Naive thymus-derived CD4-positive, alpha-beta T cell (primary cell): ENCODE measurements at places on chromosomes 3 and 15. TPM values are rescaled to one million over a fixed set of nuclear protein-coding genes. Genes with fewer than 3 reads are reported as not detected.
A peak's percentile ranks its signal among the peaks of the same experiment; 100 is the strongest.

- H3K27ac ChIP-seq: no peak overlapping the region
- no peak for DNase-seq
Measured at GRCh38 chr15:35437157-35437556, 108.8 kb downstream of the DPH6 start.

DNA sequence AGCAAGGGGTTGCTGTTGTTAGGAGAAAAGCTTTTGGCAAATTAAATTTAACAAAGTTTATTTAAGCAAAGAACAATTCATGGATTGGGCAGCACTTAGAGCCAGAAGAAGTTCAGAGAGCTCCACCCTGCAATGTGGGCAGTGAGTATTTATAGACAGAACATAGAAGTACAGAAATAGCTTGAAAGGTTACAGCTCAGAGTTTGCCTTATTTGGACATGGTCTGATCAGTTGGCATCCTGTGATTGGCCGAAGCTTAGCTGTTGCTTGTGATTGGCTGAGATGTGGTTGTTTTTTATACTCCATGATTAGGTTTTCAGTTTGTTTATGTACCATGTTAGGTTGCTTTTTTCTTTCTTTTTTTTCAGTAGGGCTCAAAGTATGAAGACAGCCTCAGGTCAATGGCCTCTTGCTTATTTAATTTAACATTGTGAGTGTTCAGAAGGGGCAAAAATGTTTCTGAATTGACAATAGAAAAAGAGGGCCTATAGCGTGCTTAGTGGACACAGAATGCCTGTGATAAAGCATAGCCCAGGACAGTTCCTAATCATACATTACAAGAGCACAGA lies 293.8 kb downstream of the IGSF11 start:
- H3K4me1 ChIP-seq: no peaks in the 10 kb centered on the region
- DNase-seq: no peak
- no peak overlapping the region for H3K4me3 ChIP-seq
- H3K27me3 ChIP-seq: no peaks in the 10 kb centered on the region

DNA sequence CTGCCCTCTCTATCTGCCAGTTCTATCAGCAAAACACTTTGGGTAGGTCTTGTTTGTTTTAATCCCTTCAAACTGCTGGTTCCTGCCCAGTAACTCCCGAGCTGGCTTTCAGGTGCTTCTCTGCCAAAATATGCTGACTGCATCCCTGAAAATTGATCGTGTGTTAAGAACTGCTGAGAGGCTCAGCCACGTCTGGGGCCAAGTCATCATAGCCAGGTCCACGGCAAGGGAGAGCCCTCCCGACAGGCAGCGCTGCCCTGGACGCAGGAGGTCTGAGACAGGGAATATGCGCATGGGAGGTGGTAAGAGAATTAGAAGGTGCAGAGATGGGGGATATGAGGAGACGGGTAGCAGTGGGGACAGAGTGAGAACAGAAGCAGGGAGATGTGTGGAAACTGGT lies 179.7 kb upstream of the TOPAZ1 start:
- no peaks in the 10 kb centered on the region for H3K4me1 ChIP-seq
- H3K36me3 ChIP-seq: no peaks in the 10 kb centered on the region

DNA sequence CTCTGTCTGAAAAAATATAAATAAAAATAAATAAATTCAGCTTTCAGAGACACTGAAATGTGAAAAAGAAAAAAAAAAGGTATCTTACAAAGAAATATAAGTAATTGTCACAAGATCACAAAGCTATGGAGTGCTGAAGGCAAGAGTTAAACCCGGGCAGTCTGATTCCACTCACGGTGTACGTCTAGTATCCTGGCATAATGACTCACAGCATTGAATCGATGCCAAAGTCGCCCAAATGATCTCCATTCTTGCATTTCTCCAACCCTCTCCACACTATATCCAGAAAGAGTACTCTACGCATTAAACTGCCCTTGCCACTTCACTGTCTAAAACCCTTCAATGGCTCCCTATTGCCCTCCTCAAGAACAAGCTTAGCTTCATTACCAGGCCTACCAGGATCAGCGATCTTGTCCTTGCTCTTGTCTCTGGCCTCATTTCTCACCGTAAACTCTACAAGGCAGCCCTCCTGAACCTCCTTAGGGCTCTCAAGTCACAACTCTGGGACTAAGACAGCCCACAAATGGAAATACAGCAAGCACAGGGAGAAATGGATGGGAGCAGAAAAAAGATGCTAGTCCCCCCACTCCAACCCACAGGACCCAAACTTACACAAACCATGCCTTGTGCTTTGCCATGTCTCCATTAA lies 7.7 kb downstream of the SUCLG2 start:
- H3K4me3 ChIP-seq: no peak overlapping the region
- H3K27me3 ChIP-seq: no peaks in the 10 kb centered on the region

Gene MKRN3
- 3.2 TPM for polyA plus RNA-seq

GRCh38 chr3:100634493-100635272 lies 25.3 kb downstream of the ADGRG7 start:
- no peak overlapping the region for H3K4me3 ChIP-seq
- no peak overlapping the region for H3K27ac ChIP-seq
- no peaks in the 10 kb centered on the region for H3K4me1 ChIP-seq
- no peaks in the 10 kb centered on the region for H3K36me3 ChIP-seq
- no peak for DNase-seq
- no peaks in the 10 kb centered on the region for H3K27me3 ChIP-seq

- H3K4me1 ChIP-seq: no peaks in the 10 kb centered on the region
- DNase-seq: no peak
- H3K36me3 ChIP-seq: no peaks in the 10 kb centered on the region
- no peak overlapping the region for H3K4me3 ChIP-seq
- H3K27ac ChIP-seq: no peak overlapping the region
Measured at GRCh38 chr3:126350502-126351085, 6.6 kb downstream of the KLF15 start.

- no peak overlapping the region for H3K27ac ChIP-seq
- H3K4me1 ChIP-seq: peaks cover 11% of the 10 kb centered on the region
- H3K36me3 ChIP-seq: peaks cover 48% of the 10 kb centered on the region
- no peak overlapping the region for H3K4me3 ChIP-seq
- H3K27me3 ChIP-seq: no peaks in the 10 kb centered on the region
- no peak for DNase-seq
Measured at GRCh38 chr3:58427661-58428361, 5.8 kb downstream of the PDHB start.

Gene PLA2G4B
- polyA plus RNA-seq: 0.98 TPM

Gene SLC22A13
- polyA plus RNA-seq: not detected

- no peak for DNase-seq
- no peaks in the 10 kb centered on the region for H3K27me3 ChIP-seq
- no peak overlapping the region for H3K4me3 ChIP-seq
Measured at GRCh38 chr3:13598926-13599886, 50.3 kb downstream of the FBLN2 start.

DNA sequence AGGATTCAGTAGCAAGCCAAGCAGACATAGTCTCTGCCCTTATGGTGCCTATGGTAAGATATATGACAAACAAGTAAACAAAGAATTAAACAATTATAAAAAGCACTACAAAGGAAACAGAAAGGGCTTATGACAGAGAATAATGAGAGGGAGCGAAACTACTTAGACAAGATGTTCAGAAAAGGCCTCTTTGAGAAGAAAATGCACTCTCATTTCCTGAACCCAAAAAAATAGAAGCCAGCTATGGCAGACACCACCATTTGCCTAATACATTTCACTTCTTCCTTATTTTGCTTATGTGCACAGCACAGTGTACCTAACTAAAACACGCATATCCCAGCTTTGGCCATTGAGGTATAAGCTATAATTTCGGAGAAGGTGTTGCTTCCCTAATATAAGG lies 465.5 kb upstream of the PPP2R3A start:
- no peaks in the 10 kb centered on the region for H3K27me3 ChIP-seq
- H3K4me3 ChIP-seq: no peak overlapping the region
- H3K36me3 ChIP-seq: no peaks in the 10 kb centered on the region
- DNase-seq: no peak
- H3K27ac ChIP-seq: no peak overlapping the region
- no peaks in the 10 kb centered on the region for H3K4me1 ChIP-seq

DNA sequence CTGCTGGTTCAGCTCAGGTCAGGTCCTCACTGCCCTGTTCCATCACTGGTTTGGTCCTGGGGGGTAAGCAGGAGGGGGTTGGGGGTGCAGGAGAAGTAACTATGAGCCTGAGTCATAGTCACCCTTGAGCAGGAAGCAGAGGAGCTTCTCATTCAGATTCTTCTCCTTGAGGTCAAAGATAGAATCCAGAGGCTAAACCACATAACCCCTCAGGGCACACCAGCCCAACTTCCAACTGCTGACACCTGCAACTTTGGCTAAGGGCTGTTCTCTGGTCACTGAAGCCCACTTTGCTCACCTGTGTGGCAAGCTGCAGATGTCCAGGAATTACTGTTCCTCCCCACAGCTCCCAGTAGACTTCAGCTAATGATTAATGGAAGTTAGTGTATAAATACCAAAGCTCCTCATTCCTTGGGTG lies 48.8 kb upstream of the LRRFIP2 start:
- no peak overlapping the region for H3K4me3 ChIP-seq
- H3K4me1 ChIP-seq: peaks cover 33% of the 10 kb centered on the region
- no peak overlapping the region for H3K27ac ChIP-seq

- no peaks in the 10 kb centered on the region for H3K4me1 ChIP-seq
- no peaks in the 10 kb centered on the region for H3K36me3 ChIP-seq
- DNase-seq: no peak
- H3K4me3 ChIP-seq: no peak overlapping the region
- H3K27ac ChIP-seq: no peak overlapping the region
- H3K27me3 ChIP-seq: no peaks in the 10 kb centered on the region
Measured at GRCh38 chr3:52847726-52848125, 12.9 kb upstream of the MUSTN1 start.

DNA sequence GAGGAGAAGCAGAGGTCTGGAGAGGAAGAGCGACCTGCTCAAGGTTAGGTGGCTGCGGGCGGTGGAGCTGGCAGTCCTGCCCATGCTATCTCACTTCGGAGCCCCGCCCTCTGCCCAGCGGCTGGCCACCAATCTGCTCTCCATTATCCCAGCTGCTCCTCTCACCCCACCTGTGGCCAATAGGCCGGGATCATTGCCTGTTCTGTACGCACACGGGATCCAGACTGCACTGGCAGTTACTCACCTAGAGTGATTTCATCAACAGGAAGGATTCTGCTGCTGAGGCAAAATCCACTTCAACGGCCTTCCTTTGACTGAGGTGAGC lies 100.6 kb downstream of the TLE3 start:
- H3K4me3 ChIP-seq: no peak overlapping the region
- DNase-seq: no peak
- H3K36me3 ChIP-seq: no peaks in the 10 kb centered on the region
- H3K4me1 ChIP-seq: no peaks in the 10 kb centered on the region

- peaks cover 31% of the 10 kb centered on the region for H3K4me1 ChIP-seq
- no peak overlapping the region for H3K27ac ChIP-seq
- peaks cover 29% of the 10 kb centered on the region for H3K36me3 ChIP-seq
- DNase-seq: no peak
- H3K4me3 ChIP-seq: no peak overlapping the region
Measured at GRCh38 chr15:68808091-68808490, 12.6 kb downstream of the ANP32A start.

GRCh38 chr3:196639483-196640296 lies at the start of gene NRROS:
Gene NRROS, plus strand, starts transcription at chr3:196639694. Its CDS starts 14,846 bp downstream, at chr3:196654540.
- H3K27me3 ChIP-seq: no peaks in the 10 kb centered on the region
- no peaks in the 10 kb centered on the region for H3K36me3 ChIP-seq
- H3K4me1 ChIP-seq: peaks cover 36% of the 10 kb centered on the region
- peak; percentile 49 for DNase-seq
- peak within 1 kb of the TSS; percentile 75 for H3K4me3 ChIP-seq

DNA sequence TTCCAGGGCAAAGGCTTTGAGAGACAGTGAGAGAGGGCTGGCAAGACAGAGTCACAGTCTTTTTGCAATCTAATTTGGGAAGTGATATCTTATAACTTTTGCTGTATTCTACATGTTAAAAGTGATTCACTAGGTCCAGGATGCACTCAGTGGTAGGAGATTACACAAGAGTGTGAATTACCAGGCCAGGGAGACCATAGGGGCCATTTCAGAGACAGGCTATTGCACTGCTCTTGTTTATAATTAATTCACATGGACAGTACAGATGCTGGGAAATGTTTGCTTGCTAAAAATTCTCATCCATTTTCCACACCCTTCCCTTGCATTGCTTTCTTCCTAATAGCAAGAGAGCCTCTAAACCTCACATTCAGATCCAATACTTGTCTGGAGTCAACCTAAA lies 22.6 kb upstream of the POMGNT2 start:
- no peak for DNase-seq
- H3K4me3 ChIP-seq: no peak overlapping the region
- no peak overlapping the region for H3K27ac ChIP-seq
- H3K27me3 ChIP-seq: no peaks in the 10 kb centered on the region
- H3K36me3 ChIP-seq: no peaks in the 10 kb centered on the region

- DNase-seq: no peak
- no peak overlapping the region for H3K4me3 ChIP-seq
- no peaks in the 10 kb centered on the region for H3K36me3 ChIP-seq
- no peaks in the 10 kb centered on the region for H3K4me1 ChIP-seq
- no peaks in the 10 kb centered on the region for H3K27me3 ChIP-seq
- H3K27ac ChIP-seq: no peak overlapping the region
Measured at GRCh38 chr3:71903112-71903495, 118.2 kb upstream of the PROK2 start.

GRCh38 chr15:47972738-47973137 lies 148.1 kb upstream of the SLC24A5 start:
- H3K4me1 ChIP-seq: no peaks in the 10 kb centered on the region
- no peak for DNase-seq
- H3K27ac ChIP-seq: no peak overlapping the region
- no peaks in the 10 kb centered on the region for H3K36me3 ChIP-seq
- H3K4me3 ChIP-seq: no peak overlapping the region
- H3K27me3 ChIP-seq: no peaks in the 10 kb centered on the region

GRCh38 chr3:122104515-122105194 lies 49.5 kb downstream of the CD86 start:
- no peak overlapping the region for H3K4me3 ChIP-seq
- no peaks in the 10 kb centered on the region for H3K27me3 ChIP-seq
- H3K4me1 ChIP-seq: peaks cover 5% of the 10 kb centered on the region
- no peak for DNase-seq
- no peaks in the 10 kb centered on the region for H3K36me3 ChIP-seq
- H3K27ac ChIP-seq: no peak overlapping the region

DNA sequence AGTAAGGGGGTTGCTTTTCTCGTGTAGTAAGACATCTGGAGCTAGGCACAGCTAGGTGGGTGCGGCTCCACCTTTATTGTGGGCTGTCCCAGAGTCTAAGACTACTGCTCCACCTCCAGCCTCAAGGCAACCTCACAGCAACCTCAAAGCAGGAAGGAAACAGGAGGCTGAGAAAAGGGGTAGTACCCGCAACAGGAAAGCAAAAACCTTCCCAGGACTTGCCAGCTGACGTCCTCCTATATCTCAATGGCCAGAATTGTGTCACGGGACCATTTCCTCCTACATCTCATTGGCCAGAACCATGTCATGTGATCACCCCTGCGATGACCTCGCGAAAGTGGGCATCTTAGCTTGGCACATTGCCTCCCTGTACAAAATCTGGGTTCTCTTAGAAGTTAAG lies 4.3 kb upstream of the GPR160 start:
- no peaks in the 10 kb centered on the region for H3K27me3 ChIP-seq
- no peaks in the 10 kb centered on the region for H3K36me3 ChIP-seq
- DNase-seq: peak; percentile 81
- H3K4me3 ChIP-seq: peak overlapping the region; percentile 32
- peak overlapping the region; percentile 12 for H3K27ac ChIP-seq
- H3K4me1 ChIP-seq: peaks cover 15% of the 10 kb centered on the region

Gene PP2D1
- polyA plus RNA-seq: 0.29 TPM

Gene UBXN7
- 30.2 TPM for polyA plus RNA-seq
